AG08395 (cell line): ENCODE measurements at places on chromosomes 7 and 10.
A peak's percentile ranks its signal among the peaks of the same experiment; 100 is the strongest.

DNA sequence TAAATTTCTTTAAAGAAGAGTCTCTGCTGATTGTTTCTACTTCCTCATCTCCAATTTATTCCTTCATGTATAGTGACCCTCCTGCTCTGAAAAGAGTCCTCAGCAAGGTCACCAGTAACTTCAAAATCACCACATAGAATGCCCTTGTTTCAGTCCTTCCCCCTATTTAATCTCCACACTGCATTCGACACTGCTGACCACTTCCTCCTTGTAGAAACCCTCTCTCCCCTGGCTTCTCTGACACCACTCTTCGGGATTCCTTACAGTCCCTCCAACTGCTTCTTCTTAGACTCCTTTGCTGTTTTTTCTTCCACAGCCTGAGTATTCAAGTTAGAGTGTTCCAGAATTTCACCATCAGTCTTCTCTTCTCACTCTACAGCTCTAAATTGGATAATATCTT lies 89.5 kb downstream of the VPS41 start:
- no peak for DNase-seq

- DNase-seq, result no peak
These were observed 251.1 kb upstream of the LRRN3 start for GRCh38 chr7:110839866-110840265.

GRCh38 chr7:33757563-33758165 lies 147.7 kb upstream of the BMPER start:
- peak; percentile 49 for DNase-seq

- no peak for DNase-seq
These were observed 190.0 kb downstream of the CFTR start for GRCh38 chr7:117669818-117670217.

GRCh38 chr10:91150631-91151030 lies 69.8 kb upstream of the PCGF5 start:
- DNase-seq, result no peak

DNA sequence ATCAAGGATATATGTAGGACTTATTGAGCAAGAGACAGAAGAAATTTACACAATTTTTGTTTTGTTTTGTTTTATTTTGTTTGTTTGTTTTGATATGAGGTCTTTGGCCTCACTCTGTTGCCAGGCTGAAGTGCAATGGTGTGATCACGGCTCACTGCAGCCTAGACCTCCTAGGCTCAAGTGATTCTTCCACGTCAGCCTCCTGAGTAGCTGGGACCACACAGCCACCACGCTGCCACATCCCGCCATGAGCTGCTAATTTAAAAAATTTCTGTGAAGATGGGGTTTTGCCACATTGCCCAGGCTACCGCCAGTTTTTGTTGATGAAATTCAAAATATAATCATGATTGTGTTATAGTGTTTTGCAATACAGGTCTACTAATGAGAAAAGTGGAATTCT lies 54.9 kb downstream of the ZNF487 start:
- no peak for DNase-seq

DNA sequence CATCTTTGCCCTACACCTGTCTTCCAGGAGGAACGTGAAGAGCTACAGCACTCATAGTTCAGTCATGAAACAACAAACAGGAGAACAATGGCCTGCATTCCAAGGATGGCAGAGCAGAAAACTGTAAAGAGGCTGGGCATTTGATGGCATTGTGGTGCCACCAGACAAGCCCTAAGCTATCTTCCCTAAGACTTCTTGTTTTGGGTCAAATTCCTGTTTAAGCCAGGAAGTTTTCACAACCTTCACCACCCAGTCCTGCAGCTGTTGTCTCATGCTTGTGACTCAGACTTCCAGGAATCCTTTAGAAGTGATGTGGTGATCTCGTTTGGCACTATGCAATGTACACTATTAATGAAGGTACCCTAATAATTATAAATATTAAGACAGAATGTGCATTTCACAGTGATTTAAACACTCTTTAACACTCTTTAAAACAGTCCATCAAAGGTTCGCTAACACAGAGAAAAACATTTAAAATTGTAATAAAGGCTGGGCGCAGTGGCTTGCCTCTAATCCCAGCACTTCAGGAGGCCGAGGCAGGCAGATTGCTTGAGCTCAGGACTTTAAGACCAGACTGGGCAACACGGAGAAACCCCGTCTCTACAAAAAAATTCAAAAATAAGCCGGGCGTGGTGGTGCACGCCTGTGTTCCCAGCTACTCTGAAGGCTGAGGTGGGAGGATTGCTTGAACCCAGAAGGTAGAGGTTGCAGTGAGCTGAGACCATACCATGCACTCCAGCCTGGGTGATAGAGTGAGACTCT lies 2.7 kb upstream of the HERPUD2 start:
- DNase-seq, result peak; percentile 52

- DNase-seq, result no peak
These were observed 49.4 kb upstream of the SUN1 start for GRCh38 chr7:782718-783449.

DNA sequence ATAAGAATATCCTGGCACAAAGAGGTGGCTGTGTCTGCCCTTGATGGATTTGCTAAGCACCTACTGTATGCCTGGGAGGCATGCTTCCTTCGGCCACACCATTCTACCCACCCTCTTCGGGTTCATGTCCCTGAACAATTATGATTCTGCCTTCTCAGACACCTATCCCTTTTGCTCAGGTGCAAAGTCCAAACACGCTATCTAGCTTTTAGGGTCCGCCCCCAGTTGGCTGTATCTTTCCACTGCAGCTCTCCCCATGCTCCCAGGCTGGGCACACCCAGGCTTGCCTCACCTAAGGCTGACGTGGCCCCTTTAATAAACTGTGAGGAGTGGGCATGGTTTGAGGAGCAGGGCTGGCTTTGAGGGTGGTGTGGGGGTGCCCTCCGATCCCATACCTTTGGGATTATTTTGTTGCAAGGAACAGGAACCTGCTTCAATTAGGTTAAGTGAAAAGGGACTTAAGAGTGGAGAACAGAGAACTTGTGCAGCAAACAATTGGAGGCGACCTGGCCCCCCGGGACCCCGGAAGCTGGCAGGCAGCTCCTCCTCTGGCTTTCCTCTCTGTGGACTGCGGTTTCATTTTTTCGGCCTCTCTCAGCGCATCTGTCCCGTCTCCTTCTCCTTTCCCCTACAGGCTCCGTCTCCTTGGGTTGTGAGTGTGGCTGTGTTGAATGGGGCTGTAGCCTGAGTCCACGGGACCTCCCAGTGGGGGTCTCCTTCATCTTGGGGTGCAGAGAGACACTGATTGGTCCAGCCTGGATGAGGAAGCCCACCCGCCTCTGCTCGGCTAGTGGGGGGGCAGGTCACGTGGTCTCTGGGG lies 3.8 kb downstream of the CLIP2 start:
- no peak for DNase-seq

GRCh38 chr7:55449992-55450535 lies 84.9 kb downstream of the LANCL2 start:
- DNase-seq, result no peak

DNA sequence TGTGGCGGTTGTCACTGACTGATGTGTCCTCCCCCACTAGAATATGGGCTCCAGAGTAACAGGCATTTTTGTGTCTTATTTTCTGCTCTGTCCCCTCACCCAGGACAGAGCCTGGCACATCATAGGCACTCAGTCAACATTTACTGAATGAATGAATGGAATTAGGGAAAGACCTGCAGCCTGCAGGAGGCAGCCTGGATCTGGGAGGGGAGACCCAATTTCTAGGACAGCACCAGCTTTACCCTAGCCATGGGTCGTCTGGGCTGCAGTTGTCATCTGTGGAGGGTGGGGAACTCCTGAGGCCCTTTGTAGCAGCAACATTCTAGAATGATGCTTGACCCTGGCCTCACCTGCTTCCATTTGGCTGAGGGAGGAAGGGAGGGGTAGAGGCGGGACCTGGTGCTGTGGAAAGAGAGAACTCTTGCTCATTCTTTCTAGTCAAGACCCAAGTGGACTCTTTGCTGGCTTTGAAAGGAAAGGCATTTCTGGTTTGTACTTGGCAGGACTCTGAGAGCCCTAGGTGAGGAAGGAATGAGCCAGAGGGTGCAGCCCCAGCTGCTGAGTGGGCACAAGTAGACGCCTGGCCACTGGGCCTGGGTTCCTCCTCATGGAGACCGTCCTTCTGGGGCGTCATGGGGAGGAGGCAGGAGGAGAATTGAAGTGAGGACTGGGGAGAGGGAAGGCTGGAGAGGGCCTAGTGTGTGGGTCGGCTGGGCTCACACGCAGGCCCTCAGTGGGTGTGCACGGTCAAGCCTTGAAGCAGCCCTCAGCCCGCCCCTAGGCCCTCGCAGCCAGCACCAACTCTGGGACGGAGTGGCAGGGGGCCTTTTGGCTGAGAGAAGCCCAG lies 8.9 kb downstream of the FGF8 start:
- no peak for DNase-seq

GRCh38 chr10:123031124-123031523 lies 22.3 kb downstream of the ACADSB start:
- no peak for DNase-seq

GRCh38 chr7:155189590-155189989 lies 108.1 kb upstream of the INSIG1 start:
- DNase-seq, result no peak

- no peak for DNase-seq
These were observed 143.7 kb downstream of the DNAJB6 start for GRCh38 chr7:157480371-157481050.

- peak; percentile 4 for DNase-seq
These were observed 9.0 kb downstream of the PPP1R17 start for GRCh38 chr7:31695859-31696614.

DNA sequence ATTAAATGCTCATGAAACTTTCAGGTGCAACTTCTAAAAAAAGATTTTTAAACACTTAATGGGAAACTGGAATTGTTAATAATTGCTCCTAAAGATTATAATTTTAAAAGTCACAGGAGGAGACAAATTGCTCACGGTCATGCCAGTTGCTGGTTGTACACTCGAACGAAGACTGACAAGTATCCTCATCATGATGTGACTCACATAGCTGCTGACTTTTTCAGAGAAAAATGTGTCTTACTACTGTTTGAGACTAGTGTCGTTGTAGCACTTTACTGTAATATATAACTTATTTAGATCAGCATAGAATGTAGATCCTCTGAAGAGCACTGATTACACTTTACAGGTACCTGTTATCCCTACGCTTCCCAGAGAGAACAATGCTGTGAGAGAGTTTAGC lies 79.3 kb downstream of the ITGB8 start:
- no peak for DNase-seq

- DNase-seq, result no peak
These were observed 2.2 kb downstream of the ARHGAP21 start for GRCh38 chr10:24721229-24722106.

- DNase-seq, result peak; percentile 15
These were observed 421.5 kb downstream of the LRMDA start for GRCh38 chr10:75852851-75853484.

- no peak for DNase-seq
These were observed 60.6 kb upstream of the GAD2 start for GRCh38 chr10:26156019-26156418.

DNA sequence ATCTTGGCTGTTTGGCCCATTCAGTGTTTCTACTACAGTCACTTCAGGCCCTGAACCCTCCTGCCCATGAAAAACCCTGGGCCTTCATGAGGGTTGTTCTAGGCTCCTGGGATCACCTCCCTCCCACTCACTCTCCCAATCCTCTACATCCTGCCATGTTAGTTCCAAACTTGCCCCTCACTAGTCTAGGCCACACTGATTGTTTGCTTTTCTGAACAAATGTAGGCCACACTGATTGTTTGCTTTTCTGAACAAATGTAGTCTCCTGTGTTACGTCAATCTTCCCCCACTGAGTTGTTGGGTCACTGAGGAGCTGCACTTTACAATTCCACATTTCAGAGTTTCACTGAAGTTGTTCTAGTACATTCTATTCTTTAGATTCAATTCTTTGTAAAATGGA lies 5.3 kb upstream of the ALDH18A1 start:
- no peak for DNase-seq
